ENCODE measurements at places on chromosomes 11 and 22. TPM values are rescaled to one million over a fixed set of nuclear protein-coding genes. Genes with fewer than 3 reads are reported as not detected.
A peak's percentile ranks its signal among the peaks of the same experiment; 100 is the strongest.

The TMEM86A gene
- 0.25 TPM for total RNA-seq

- H3K4me1 ChIP-seq, result peaks cover 12% of the 10 kb centered on the region
- H3K27me3 ChIP-seq, result no peaks in the 10 kb centered on the region
- no peak overlapping the region for H3K4me3 ChIP-seq
- no peak for DNase-seq
- H3K27ac ChIP-seq, result no peak overlapping the region
These were observed 3.0 kb downstream of the PACSIN3 start for GRCh38 chr11:47183031-47183856.

DNA sequence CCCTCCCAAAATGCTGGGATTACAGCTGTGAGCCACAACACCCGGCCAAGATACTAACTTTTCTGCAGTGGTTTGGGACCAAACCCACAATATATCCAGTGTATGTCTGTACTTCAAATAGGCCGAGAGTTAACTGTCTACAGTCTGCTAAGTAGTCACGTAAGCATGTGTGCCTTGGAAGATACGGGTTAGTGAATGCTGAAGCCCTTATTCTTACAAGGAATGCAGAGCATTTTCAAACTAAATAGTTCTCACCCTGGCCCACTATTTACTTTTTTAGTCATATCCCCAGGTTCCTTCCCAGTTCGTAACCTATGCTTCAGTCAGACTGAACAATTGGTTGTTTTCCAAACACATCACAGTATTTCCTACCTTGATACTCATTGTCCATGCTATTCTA, 176.0 kb downstream of the WNT11 start:
- H3K27ac ChIP-seq, result peak overlapping the region; percentile 30
- 0 out of 2 replicates have a peak, but pooled peaks cover 2% of the 10 kb centered on the region for H3K36me3 ChIP-seq
- no peak overlapping the region for H3K4me3 ChIP-seq

- H3K4me3 ChIP-seq, result peak overlapping the region; percentile 99
- H3K36me3 ChIP-seq, result no peaks in the 10 kb centered on the region
- DNase-seq, result peak; percentile 48
- peak overlapping the region; percentile 39 for H3K27ac ChIP-seq
These were observed 505 bp downstream of the NUDT22 start for GRCh38 chr11:64226507-64227051.

The OR4C5 gene
- total RNA-seq, result not detected

DNA sequence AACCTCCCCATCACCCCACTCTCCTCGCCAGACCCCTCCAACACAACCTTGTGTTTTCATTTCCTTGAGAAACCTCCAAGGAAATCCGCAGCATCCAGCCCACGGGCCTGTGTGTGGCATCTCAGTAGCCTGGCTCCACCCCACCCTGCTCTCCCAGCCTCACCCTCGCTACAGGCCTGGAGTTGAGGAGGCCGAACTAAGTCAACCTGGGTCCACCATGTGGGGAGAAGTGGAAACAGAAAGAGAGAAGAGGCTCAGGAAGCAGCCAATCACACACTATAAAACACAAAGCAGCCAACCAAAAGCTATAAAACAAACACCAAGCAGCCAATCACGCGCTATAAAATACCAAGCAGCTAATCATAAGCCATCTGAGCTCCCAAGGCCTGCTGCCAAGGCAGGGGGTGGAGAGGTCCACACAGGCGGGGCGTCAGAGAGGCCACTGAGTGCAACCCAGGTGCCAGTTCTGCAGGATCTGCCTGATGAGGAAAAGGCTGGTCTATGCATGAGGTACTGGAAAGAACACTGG, 72.0 kb downstream of the MICAL3 start:
- H3K27me3 ChIP-seq, result no peaks in the 10 kb centered on the region
- H3K36me3 ChIP-seq, result no peaks in the 10 kb centered on the region
- peaks cover 15% of the 10 kb centered on the region for H3K4me1 ChIP-seq
- peak overlapping the region; percentile 51 for H3K27ac ChIP-seq
- no peak overlapping the region for H3K4me3 ChIP-seq
- no peak for DNase-seq

The DCHS1 gene
- 2.0 TPM for total RNA-seq

DNA sequence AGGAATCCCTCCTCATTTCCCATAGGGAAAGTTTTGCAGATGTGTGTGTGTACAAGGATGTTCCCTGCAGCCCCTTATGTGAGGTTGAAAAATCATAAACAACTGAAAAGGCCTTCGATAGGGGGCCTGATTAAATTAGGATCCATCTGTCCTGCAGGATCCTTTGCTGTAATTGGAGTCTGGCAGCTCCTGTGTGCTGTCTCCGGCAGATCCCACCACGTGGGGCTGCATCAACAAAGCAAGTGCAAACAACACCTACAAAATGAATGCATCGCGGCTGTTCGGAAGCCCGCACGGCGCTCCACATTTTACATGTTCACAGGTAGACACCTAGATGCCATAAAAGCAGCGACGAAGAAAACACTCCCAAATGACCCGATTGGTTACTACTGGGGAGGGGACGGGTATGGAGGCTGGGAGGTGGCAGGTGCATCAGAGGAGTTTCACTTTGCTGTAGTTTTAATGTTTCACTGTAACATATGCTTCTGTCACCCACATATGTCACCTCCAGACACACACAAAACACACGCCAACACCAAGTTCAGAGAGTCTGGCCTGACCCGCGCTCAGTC, 52.2 kb downstream of the NFAM1 start:
- H3K27ac ChIP-seq, result no peak overlapping the region
- no peaks in the 10 kb centered on the region for H3K36me3 ChIP-seq
- H3K4me1 ChIP-seq, result peaks cover 5% of the 10 kb centered on the region
- H3K27me3 ChIP-seq, result no peaks in the 10 kb centered on the region
- no peak for DNase-seq
- H3K4me3 ChIP-seq, result no peak overlapping the region

DNA sequence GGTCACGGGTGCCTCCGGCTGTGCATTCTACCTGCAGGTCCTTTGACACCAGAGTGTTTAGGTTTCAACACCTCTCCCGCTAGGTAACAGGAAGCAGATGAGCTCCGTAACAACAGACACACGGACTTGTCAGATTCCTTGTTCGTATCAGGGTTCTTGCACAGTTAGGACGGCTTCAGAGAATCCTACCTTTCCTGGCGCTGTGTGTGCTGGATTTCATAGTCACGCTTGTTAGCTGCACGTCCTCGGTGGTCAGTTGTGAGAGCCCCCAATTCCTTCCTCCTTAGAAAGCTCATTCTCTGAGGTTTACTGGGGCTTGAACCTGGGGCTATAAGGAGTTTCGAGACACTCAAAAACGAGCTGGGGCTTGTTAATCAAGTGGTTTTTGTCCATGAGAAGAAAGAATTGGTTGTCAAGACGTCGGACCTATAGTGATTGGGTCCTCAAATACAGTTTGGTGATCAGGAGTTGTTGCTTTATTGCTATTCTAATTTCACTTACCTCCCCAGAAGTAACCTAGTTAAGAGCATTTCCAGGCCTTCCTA, 664 bp downstream of the DDB2 start:
- H3K4me1 ChIP-seq, result peaks cover 22% of the 10 kb centered on the region
- H3K36me3 ChIP-seq, result peaks cover 1% of the 10 kb centered on the region
- peak overlapping the region; percentile 73 for H3K4me3 ChIP-seq
- no peaks in the 10 kb centered on the region for H3K27me3 ChIP-seq
- peak overlapping the region; percentile 88 for H3K27ac ChIP-seq
- DNase-seq, result no peak

The TRAPPC4 gene
- total RNA-seq, result 118 TPM

DNA sequence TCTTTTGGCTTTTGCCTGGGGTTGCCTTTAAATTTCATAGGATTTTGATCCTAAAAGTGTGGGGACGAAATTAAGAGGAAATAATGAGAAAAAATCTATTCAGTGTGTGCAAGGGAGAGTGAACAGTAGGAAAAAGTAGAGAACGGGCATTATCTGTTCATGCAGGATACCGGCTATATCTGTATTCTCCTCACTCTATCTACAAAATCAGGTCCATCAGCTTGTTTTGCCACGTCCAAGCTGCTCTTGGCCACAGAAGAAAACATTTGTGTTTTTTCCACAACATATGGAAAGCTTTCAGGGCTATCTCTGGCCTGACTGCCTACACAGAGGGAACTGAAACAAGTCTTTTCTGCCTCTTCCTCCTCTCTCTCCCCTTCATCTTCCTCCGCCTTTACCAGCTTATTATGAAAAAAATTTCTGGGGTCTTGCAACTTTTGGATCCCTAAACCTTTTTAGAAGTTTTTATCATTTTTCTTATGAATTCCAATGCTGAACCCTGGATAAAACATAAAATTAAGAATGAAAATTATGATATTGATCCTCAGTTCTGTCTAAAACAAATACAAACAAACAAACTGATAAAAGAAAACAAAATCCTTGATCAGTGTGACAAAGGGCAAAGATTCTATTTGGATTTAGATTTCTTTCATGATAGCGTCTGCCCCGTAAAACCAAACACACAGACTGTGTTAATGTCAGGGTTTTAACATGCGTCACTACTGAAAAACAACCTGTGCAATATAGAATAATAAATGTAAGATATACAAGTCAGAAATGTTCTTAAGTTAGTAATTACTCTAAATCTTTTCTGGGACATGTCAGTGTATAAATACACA, 219.7 kb downstream of the CNTN5 start:
- no peak overlapping the region for H3K27ac ChIP-seq
- H3K4me1 ChIP-seq, result no peaks in the 10 kb centered on the region
- H3K27me3 ChIP-seq, result no peaks in the 10 kb centered on the region

- no peak overlapping the region for H3K27ac ChIP-seq
- no peak overlapping the region for H3K4me3 ChIP-seq
- H3K4me1 ChIP-seq, result peaks cover 21% of the 10 kb centered on the region
- no peaks in the 10 kb centered on the region for H3K27me3 ChIP-seq
- H3K36me3 ChIP-seq, result no peaks in the 10 kb centered on the region
- no peak for DNase-seq
These were observed 30.6 kb upstream of the LINC01488 start for GRCh38 chr11:69450857-69451220.

DNA sequence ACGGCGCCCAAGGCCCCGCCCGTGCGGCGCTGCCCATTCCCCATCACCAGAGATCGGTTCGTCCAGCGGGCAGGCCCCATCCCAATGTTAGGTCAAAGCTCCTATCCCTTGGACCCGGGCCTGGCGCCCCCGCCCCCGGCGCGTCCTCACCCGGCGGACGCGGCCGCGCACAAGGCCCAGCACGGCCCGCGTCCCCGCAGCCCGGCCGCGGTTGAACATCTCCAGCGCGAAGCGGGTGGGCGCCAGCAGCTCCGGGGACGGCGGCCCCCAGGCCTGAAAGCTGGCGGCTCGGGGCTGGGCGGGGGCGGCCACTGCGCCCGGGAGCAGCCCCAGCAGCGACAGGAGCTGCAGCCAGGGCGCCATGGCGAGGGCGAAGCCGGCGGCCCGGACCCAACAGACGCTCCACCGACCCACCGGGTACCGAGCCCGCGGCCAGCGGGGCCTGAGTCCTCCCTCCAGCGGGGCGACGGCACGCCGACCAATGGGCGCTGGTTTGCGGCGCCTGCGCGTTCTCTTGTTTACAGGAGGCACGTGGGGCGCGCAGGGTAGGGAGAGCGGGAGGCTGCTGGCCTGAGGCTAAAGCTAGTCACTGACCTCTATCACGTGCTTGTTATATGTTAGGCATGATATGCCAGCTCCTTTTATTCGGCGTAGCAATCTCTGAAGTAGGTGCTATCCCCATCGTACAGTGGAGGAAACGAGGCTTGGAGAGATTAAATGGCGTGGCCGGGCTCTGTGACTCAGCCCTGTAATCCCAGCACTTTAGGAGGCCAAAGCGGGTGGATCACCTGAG, at the start of gene CTSF:
TSS of gene CTSF (minus strand) at position 483 of the 793 bp plus-strand sequence. CDS start at position 363, 120 bp downstream.
- no peaks in the 10 kb centered on the region for H3K36me3 ChIP-seq
- H3K4me3 ChIP-seq, result no peak within 1 kb of the TSS

DNA sequence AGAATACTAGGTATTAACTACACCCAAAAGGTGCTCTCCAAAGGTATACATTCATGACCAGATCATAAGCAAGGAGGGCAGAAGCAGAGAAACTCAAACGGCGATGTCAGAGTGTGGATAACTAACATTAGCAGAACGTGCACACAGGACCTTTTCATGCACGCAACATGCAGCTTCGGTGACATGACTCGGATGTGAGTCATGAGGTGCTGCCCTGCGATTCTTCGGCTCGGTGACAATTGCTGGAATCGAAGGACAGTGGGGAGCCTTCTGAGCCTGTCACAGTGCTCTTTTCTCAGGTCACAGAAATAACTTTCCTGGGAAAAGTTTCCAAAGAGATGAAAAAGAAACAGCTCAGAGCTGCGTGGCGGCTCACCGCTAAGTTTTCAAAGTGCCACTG, 418.5 kb upstream of the SYN3 start:
- no peaks in the 10 kb centered on the region for H3K27me3 ChIP-seq
- H3K36me3 ChIP-seq, result no peaks in the 10 kb centered on the region
- no peak for DNase-seq
- no peak overlapping the region for H3K4me3 ChIP-seq
- peak overlapping the region; percentile 83 for H3K27ac ChIP-seq
- peaks cover 20% of the 10 kb centered on the region for H3K4me1 ChIP-seq

DNA sequence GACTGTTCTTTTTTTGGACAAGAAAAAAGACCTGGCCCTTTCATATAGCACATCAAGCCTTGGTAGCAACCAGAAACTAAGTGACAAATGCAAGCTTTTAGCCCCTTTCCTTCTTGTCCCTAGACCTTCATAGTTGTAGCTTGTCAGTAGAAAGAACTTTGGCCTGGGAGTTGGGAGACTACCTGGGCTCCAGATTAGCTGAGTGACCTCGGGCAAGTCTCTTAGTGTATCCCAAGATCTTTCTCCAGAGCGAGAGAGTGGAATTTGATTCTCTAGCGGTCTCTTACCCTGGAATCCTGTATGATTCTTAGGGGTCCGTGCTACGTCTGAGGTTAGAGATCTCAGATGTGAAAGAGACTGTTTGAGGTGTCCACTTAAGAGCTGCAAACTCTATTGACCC, 59.0 kb downstream of the ZNRF3 start:
- no peaks in the 10 kb centered on the region for H3K27me3 ChIP-seq
- H3K4me1 ChIP-seq, result peaks cover 46% of the 10 kb centered on the region

GRCh38 chr11:118846181-118846935, 37.3 kb upstream of the CXCR5 start:
- DNase-seq, result peak; percentile 88
- no peak overlapping the region for H3K4me3 ChIP-seq
- H3K27ac ChIP-seq, result peak overlapping the region; percentile 56
- H3K27me3 ChIP-seq, result no peaks in the 10 kb centered on the region
- peaks cover 16% of the 10 kb centered on the region for H3K4me1 ChIP-seq

The KRTAP5-7 gene
- total RNA-seq, result not detected

The KRTAP5-4 gene
- not detected for total RNA-seq

Data from Caco-2 (cell line).